ENCODE measurements at places on chromosomes 7 and 10.

DNA sequence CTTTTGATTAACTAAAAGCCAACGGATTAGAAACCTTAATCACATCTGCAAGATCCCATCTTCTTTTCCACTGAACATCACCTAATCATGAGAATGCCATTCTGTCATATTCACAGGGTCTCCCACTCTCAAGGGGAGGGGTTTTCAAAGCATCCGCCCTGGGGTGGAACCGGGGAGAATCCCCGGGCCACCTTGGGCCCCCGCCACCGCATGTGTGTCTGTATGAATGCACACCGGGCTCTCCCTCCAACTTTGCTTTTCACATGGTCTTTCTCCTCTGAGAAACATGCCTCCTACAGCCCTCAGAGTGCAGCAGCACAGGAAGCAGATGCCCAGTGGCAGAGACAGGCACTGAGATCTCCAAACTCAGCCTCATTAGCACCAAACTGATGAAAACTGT lies 233.2 kb upstream of the PPP2R2D start:
- DNase-seq: no peak

DNA sequence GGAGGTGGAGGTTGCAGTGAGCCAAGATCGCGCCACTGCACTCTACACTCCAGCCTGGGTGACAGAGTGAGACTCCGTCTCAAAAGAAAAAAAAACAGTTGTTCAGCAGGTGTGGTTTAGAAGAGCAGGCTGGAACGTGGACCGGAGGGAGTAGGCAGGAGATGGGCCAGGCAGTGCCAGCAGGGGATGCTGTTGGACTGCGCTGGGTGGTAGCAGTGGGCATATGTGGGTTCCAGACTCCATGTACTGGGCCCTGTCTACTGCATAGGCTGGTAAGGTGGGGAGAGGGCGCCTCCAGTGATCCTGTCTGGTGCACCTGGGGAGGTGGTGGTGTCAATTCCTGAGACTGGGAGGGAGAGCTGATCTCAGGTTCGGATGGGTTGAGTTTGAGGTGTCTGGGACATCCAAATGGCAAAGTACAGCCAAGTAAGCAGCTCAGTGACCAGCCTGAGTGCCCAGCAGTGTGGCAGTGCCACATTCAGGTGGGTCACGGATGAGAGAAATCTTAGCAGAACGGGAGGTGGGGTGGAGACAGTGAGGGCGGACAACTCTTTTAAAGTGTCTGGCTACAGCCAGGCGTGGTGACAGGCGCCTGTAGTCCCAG lies 25.9 kb downstream of the SFXN4 start:
- DNase-seq: no peak

DNA sequence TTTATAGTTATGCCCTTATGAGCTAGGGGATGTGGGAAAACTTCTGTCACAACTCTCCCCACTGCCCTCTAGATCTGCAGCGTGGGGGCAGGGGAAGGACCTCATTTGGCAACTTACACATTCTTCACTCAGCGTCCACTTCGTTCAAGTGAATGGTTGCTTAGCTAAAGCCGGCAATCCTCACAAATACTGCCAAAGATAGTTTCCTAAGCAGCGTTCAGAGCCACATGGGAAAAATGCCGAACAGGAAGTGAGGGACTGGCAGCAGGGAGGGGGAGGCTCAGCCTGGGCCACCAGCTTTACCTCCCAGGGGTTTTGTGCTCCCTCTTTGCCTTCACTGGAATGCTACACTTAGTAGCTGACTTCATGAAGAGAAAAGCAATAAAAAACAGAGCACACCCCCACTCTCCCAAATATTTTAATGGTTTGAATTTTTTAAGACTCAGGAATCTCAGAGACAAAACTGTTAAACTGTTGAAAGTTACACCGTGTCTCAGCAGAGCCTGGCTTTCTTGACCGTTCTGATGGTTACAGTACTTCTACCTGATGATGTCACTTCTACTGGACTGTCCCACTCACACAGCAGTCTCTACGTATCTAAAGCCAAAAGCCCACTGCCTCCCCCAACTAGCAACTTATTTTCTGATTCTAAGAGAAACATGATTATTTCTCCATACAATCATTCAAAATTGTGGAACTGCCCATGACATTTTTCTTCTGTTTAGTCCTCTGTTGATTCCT lies 10.4 kb downstream of the GRM3 start:
- DNase-seq: no peak

DNA sequence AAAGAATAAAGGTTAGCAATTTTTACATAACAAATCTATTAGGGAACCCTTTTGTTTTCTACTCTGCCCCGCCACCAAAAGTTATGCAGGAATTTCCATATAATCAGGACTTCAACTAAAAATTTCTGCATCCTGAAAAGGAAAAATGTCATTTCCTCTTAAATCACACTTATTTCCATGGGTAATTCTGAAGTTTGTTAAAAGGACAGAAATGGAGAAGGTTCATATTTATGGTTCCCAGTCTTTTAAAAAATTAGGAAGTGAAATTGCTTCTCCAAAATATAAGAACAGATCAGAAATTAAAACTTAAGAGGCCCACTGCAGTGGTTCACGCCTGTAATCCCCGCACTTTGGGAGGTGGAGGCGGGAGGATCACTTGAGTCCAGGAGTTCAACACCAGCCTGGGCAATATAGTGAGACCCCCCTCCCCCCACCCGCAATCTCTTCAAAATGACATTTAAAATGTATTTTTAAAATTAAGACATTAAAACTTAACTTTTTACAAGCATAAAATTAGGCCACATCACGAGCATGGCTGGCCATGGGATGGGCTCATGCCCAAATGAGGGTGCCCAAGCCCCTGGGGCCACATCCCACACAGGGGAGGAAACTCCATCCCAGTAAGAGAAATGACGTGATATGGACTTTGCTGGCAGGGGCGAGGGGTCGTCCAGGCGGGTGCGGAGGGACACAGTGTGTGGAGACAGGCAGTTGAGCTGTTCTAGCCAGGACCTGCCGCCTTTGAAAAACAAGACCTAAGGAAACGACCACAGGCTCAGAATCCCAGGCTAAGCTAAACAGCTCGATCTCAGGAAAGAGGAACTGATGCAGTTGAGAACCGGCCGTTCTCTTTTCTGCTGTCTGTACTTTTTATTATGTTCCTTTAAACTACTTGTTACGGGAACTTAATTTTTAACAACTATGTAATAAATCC lies 51.3 kb upstream of the NFE2L3 start:
- no peak for DNase-seq

- no peak for DNase-seq
Observed at GRCh38 chr7:17523813-17524739, 225.6 kb downstream of the AHR start.

GRCh38 chr10:26938578-26938977 lies 77.8 kb upstream of the ABI1 start:
- DNase-seq: no peak

DNA sequence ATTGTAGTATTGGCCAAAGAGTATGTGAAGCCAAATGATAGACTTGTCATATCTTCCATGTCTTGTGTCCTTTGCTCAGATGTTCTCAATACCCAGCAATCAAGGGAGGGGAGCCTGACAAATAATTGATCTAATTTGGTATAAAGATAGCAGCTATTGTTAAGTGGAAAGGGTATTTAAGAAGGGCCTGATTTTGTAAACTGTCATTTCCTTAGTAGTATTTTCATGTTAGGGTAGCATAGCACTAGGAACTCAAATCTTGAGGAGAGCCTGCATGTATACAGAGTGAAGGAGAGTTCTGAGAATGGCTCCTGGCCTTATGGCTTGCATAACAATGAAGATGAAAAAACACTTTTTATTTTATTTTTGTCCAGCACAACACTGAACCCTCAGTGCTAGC lies 53.1 kb downstream of the GNAI1 start:
- no peak for DNase-seq

- DNase-seq: no peak
Observed at GRCh38 chr10:114821915-114822443, 399 bp downstream of the FHIP2A start.

DNA sequence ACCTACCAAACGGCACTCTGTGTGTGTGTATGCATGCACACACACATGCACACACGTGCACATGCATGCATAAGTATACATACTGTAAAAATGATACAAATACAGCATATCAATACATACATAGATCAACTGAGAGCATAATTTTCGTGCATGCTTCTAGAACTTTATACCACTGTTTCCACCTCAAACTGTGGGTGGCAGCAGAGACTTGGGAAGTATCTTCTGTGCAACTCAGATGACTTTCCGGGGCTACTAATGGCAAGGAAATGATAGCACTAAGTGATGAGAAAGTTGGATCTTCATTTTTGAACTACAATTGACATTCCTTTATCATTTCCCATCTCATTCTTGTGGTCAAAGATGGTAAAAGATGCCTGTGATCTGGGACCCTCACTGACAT lies 570.7 kb downstream of the REEP3 start:
- DNase-seq: no peak

DNA sequence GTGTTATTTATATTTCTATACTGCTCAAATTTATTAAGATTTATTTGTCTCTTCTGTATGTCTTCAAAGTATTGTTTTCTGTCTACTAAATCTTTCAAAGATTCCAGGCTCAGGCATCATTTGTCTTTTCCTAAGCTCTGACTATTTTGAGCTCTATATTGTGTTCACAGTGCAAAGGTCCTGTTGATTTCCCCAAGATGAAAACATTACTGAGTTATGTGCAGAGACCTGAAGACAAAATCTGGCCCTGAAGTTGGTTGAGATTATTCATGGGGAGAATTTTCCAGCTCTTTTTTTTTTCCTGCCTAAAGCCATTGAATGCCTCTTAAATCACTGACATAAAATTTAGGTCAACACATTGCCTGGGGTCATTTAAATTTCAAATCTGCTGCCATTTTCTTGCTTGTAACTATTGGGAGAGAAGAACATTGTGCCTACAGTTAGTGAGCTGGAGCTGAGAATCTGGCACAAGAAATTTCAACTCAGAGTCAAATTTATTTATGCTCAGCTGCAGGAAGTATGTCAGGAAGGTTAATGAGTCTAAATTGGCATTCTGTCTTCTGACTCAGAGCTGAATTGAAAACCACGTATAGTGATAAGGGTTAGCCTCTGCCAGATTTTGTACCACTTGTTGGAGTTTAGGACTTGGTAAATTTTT lies 31.6 kb downstream of the CSTF2T start:
- no peak for DNase-seq

DNA sequence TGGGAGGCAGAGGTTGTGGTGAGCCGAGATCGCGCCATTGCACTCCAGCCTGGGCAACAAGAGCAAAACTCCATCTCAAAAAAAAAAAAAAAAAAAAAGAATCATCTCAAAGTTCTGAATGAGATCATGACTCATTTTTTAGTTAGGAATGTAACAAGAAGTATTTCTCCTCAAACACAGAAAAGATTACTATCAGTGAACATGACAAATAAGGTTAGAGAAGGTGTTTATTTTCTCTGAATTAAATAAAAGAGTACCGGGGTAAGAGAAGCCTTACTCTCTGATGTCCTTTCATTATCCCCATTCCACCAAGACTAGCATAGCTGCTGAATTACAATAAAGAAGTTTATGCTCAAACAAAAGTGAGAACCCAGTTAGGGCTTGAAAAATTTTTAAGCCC lies 50.1 kb downstream of the IPMK start:
- DNase-seq: no peak

GRCh38 chr7:127894588-127894987 lies 136.6 kb downstream of the LRRC4 start:
- no peak for DNase-seq

- DNase-seq: no peak
Observed at GRCh38 chr10:47254611-47255010, 45.4 kb upstream of the GDF10 start.

DNA sequence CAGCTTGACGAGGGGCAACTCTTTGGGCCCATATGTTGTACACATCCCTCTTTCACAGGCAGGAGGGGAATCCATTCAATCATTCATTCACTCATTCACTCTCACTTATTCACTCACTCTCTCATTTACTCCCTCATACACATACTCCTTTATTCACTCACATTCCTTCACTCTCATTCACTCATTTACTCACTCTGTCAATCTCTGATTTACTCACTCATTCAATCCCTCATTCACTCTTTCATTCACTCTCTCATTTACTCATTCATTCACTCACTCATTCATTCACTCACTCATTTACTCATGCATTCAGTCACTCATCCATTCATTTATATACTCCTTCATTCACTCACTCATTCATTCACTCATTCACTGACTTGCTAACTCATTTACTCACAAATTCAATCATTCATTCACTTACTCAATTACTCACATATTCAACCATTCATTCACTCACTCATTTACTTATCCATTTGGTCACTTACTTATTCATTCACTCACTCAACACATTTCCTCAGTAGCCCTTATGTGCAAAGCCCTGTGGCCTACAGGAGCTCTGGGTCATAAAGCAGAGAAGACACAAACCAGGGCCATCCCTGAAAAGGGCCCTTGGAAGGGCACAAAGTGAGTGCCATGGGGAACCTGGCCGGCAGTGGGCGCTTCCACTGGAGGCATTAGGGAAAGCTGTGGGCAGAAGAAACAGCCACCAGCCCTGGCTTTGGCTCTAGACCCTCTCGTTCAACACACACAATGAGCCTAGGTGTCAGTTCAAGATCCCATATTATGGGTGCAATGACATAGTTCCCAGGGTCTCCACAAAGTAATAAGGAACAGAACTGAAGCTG lies 26.0 kb downstream of the HIP1 start:
- no peak for DNase-seq

- DNase-seq: peak; percentile 35
Observed at GRCh38 chr10:54613162-54613561, 187.9 kb downstream of the PCDH15 start.

DNA sequence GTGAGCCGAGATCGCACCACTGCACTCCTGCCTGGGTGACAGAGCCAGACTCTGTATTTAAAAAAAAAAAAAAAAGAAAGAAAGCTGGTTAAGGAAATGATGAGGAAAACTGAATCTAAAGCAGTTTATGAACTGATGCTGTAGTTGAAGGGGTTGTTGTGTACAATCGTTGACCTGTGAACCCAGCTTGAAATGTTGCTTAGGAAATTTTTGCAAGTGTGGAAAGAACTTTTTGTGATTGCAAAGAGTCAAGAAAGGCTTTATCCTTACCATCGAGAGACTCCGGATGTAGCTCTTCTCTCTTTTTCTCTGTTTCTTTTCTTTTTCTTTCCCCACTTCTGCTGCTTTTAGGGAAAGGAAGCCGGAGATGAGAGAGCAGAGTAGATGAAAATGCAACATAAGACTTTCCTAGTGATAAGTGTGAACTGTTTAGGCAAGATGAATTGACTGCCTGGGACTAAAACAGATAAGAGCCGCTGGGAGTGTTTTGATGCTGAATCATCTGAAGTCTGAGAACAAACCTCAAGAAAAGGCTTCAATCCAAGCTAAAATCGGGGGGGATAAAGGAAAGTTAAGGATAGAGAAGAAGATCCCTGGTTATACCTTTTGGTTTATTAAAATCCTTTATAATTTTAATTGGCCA lies 69.0 kb downstream of the TAF3 start:
- DNase-seq: no peak

DNA sequence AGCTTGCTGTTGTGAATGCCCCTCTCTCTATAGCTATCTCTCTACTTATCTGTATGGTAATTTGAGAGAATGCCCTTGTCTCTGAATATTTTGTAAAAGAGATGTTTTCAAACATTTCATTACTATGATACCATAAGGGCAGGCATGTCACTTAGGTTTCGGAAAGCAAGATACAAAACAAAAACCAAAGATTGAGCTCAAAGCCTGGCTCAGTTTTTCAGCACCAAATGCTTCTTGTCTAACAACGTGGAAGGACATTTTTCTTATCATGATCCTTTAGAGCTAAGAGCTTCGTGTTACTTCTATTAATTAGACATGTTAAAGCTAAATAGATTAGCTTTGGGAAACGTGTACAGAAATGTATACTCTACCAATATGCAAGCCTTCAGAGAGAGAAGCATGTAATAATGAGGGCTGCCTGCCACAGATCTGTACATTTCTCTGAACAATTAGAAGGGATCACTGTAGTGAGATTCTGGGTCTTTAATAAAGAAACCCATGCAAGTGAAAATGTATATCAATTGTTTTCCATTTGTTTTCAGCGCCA lies 148.9 kb downstream of the ARID5B start:
- DNase-seq: no peak

Data from pulmonary artery endothelial cell (primary cell).